ENCODE measurements at places on chromosomes 2 and 18.

GRCh38 chr2:127066942-127067341, 40.0 kb downstream of the BIN1 start:
- DNase-seq: no peak

DNA sequence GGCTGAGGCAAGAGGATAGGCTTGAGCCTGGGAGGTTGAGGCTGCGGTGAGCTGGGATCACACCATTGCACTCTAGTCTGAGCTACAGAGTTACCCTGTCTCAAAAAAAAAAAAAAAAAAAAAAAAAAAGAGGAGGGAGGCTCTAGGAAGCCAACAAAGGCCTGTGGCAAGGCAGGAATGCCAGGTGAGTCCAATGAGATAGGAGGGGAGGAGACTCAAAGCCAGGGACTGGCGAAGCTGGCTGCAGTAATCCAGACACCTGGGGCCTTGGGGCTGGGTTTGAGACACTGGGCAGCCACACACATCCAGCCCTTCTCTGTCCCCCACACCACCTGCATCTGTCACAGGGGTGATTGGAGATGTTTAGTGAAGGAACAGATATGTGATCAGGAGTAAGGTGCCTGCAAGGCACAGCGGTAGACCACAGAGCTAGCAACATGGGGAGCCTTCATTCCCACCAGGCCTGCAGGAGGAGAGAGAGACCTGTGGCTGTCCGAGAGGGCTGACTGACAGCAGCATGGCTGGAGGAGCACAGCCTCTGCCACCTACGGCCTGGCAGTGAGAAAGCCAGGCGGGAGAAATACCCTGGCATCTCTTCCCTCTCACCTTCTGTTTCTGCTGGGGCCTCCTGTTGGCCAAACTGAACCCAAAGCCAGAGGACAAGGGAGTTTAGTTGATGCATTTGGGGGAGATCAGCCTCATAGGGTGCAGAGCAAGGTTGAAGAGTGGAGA, 9.5 kb downstream of the CHPF start:
- no peak for DNase-seq

GRCh38 chr2:52386433-52387030, 1354.6 kb upstream of the NRXN1 start:
- no peak for DNase-seq

GRCh38 chr2:18403921-18404522, 156.4 kb downstream of the RDH14 start:
- no peak for DNase-seq

- DNase-seq: no peak
Observed at GRCh38 chr18:26479065-26479680, 69.2 kb downstream of the KCTD1 start.

- no peak for DNase-seq
Observed at GRCh38 chr2:181252262-181253148, 204.7 kb upstream of the ITGA4 start.

DNA sequence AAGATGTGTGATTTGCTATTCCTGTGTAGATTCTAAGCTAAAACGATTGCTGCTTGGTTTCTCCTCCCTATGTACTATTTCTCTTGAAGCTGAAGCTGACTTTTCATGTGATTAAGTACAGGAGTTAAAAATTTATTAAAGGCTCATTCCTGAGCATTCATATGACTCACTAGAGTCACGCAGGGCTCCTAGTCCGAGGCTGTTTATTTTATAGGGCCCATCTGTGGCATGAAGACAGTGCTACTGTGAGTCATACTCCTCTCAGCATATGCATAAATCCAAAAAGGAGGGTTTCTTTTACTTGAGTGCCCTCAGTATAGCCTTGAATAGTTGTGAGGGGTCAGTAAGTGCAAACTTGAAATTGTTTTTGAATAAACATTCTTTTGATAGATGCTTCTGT, 378.8 kb downstream of the PTPRM start:
- no peak for DNase-seq

GRCh38 chr2:47211497-47212011, 56.4 kb upstream of the STPG4 start:
- DNase-seq: no peak

All from activated CD4-positive, CD25-positive, alpha-beta regulatory T cell treated with anti-CD3 and anti-CD28 coated beads, Interleukin-2, amount 50 U/mL, for 16 hours (primary cell).